ENCODE measurements at places on chromosomes 12 and 14.

GRCh38 chr12:68878846-68879245 lies 54.1 kb downstream of the CPM start:
- no peak for DNase-seq

GRCh38 chr14:33767586-33768457 lies 183.1 kb downstream of the EGLN3 start:
- DNase-seq, result no peak

GRCh38 chr14:20294636-20295035 lies 11.1 kb downstream of the TTC5 start:
- no peak for DNase-seq

- DNase-seq, result no peak
Observed at GRCh38 chr12:89138048-89138852, 214.1 kb downstream of the DUSP6 start.

GRCh38 chr12:128450810-128451209 lies 183.8 kb downstream of the TMEM132C start:
- no peak for DNase-seq

GRCh38 chr12:56261503-56262232 lies 3.5 kb upstream of the ANKRD52 start:
- no peak for DNase-seq

GRCh38 chr14:42877716-42878115 lies 1271.0 kb downstream of the LRFN5 start:
- no peak for DNase-seq

- DNase-seq, result no peak
Observed at GRCh38 chr12:75602106-75602505, 90.7 kb upstream of the KRR1 start.

- DNase-seq, result no peak
Observed at GRCh38 chr12:49730568-49731101, 10.7 kb upstream of the TMBIM6 start.

DNA sequence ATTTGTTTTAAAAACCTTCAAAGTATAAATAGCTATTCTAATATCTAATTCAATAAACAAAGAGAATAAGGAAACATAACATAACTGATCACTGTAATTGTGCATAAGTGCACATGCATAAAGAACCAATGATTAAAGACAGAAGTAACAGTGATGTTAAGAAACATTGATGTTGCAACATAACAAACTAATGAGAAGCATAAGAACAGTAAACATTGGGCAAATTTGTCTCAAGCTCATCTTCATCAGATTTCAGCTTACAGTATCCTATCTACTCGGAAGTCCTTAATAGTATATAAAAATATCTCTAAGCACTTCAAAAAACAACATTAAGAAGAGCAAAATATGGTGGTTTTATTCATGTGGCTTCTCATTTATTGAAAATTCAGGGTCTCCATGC lies 97.6 kb downstream of the GARIN6 start:
- DNase-seq, result no peak

- no peak for DNase-seq
Observed at GRCh38 chr12:131364903-131365820, 345.7 kb upstream of the SFSWAP start.

GRCh38 chr14:71209888-71210287 lies 302.6 kb downstream of the PCNX1 start:
- no peak for DNase-seq
